ENCODE measurements at places on chromosomes 12 and 14.

GRCh38 chr12:125406131-125406530 is 340.9 kb downstream of the AACS start:
- DNase-seq = no peak

- no peak for DNase-seq
These were observed 20.2 kb downstream of the HEATR5A start for GRCh38 chr14:31400031-31400638.

- DNase-seq = peak; percentile 96
These were observed at the start of gene IRAK3 for GRCh38 chr12:66188584-66189485. TSS of gene IRAK3 (plus strand) at chr12:66189214. CDS start at chr12:66189300, 86 bp downstream.

- no peak for DNase-seq
These were observed 457.7 kb upstream of the SYT1 start for GRCh38 chr12:78406828-78407227.

DNA sequence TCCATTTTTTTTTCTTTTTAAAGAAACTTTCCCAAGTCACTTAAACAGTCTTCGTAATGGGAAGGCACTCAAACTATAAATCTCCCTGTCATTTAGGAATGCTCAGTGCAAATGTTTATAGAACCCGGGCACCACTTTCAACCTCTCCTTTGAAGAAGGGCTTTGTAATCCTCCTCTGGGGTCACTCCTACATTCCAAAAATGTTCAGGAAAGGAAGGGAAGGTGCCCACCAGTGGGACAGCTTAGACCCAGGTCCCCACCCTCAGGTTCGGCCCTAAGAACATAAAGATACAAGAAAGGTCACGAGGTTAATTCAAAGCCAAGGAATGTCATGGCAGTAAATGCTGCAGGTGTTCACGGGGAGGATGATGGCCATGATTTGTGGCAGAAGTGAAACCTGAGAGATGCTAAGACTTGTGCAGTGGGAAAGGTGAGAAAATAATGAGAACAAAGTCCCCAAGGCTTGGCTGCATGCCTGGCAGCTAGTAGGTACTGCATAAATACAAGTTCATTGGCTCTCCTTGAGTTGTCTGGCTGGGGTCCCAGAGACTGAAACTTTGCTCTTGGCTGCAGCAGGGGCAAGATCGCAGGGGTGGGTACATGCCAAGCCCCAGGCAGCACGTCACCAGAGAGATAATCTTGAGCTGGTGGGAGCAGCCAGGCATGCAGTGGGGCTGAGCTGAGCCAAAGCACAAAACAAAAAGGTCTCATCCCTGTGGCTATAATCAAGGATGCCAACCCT is 21.1 kb downstream of the KRT18 start:
- no peak for DNase-seq

DNA sequence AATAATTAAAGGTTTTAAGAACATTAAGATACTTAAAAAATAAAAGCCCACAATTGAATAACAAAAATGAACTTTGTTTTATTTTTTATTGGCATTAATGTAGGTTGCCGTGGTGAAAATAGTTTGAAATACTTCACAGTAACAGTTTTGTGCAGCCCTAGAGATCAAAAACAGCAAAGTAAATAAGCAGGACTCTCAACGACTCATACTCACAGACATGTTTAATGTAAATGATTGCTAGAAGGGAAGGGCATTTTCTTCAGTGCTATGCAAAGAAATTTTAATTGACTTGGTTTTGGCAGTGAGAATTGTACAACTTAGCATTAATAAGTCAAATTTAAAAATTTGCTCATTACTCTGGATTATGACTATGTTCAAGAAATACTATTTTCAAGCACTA is 16.0 kb downstream of the TRMT5 start:
- DNase-seq = no peak

GRCh38 chr14:70281939-70282338 is 77.5 kb downstream of the COX16 start:
- no peak for DNase-seq

DNA sequence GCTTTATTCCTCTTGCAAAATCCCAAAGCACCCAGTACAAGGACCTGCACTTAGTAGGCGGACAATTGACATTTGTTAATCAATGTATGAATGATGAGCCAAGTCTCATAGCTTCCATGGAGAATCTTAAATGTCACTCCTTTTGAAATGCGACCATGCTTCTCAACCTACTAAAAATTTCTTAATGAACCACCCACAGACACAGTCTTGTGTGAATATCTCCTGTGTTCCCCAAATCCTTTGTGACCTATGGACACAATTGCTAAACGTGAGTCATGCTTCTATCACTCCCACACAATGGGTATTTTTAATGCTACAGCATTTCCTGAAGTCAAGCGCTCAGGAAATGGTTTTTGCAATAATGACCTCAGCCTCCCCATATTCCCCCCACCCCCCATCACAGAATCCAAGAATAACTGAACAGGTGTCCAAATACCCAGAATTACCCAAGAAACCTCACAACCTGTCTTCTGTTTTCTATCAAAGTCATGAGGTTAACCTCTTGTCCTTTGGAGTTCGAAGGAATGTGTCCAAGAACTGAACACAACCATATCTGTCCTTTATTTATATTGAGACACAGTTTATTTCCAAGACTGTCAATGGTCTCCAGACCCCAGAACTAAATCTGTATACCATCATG is 163.6 kb upstream of the PLEKHG7 start:
- DNase-seq = no peak

DNA sequence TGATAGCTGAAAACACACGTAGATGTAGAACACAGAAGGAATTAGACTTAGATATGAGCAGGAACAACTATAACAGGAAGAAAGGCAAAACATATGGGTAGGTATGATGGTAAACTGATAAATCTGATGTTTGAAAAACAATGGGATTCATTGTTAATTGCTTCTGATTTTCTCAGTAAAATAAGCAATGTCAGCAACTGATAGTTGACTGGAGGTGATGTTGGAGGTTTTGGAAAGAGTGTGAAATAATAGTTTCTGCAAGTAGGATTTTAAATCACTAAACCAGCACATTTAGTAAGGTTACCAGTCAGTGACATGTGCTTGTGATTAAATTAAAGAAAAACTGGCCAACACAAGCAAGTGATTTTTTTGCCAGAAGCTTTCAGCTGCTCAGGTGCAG is 123.0 kb upstream of the CPNE8 start:
- no peak for DNase-seq

DNA sequence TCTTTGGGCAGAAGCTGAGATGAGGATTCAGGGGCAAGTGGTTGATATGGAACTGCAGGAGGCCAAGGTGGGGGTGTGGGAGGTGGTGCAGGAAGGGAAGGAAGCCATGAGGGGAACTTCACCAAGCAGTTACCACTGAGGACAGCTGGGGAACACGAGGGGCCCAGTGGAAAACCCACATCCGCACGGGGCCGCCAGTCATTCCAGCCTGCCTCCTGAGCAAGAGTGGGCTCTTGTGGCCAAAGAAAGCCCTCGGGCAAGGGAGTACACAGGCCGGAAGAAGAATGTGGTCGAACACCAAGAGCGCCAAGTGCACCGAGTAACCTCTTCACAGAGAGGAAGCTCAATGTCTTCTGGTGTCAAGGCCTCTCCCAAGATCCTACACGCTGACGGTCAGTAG is 252.2 kb upstream of the FOXN3 start:
- no peak for DNase-seq

DNA sequence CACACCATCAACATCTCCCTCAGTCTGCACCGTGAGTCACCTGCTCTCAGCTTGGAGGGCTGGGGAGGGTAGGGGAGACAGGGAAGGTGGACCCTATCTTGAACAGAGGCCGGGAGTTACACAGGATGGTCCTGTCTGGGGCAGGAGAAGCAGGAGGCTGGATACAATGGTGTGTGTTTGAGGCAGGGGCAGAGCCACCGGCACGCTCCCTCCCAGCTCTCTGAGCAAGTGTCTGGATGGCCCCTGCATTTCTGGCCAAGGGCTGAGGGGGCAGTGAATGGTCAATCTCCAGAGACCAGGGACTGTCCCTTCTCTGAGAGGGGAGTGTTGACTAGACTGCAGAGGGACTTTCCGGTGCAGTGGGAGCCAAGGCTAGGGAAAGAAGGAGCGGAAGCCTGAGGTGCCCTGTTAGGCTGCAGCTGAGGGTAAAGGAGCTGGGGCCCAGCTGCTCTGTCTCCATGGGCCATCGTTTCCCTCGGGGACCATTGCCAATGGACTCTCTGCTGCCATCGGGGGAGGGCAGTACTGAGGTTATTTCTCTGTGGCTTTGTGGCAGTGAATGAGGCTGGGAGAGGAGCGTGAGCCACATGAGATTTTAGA is 1.9 kb downstream of the LRP1-AS start:
- no peak for DNase-seq

DNA sequence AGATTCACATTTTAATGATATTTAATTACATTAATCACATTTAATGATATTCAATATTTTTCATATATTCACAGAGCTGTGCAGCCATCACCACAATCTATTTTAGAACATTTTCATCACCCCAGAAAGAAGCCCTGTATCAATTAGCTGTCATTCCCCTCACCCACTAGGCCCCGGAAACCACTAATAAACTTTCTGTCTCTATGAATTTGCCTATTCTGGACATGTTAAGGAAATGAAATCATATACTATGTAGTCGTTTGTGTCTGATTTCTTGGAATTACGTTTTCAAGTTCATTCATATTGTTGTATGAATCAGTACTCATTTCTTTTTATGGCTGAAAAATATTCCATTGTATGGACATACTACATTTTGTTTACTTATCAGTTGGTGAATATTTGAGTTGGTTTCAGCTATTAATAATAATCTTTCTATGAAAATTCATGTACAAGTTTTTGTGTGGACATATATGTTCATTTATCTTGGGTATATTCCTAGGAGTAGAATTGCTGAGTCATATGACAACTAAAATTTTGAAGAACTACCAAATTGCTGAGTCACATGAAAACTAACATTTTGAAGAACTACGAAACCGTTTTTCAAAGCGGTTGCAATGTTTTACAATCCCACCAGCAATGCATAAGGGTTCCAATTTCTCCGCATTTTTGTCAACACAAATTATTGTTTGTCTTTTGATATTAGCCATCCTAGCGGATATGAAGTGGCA is 11.7 kb upstream of the OTOGL start:
- DNase-seq = no peak

DNA sequence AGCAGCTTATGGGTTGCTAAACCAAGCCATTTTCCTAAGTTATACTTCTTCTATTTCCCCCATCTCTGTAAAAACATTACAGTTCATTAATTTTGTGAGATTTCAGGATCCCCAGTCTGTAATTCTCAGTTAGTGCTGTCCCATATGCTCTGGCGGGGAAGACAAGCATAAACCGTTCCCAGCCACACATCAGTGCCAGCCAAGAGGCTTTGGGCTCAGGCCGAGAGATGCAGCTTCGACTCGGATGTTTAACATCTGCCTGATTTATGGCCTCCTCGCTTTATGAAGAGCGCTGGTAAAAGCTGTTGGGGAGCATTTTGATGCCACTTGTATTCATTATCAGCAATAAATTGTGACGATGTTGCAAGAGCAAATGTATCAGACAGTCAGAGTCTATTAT is 349.1 kb upstream of the CCDC196 start:
- DNase-seq = no peak

GRCh38 chr12:14993537-14994266 is 20.9 kb downstream of the PDE6H start:
- no peak for DNase-seq

GRCh38 chr14:74546416-74546815 is 52.9 kb downstream of the ISCA2 start:
- DNase-seq = no peak

DNA sequence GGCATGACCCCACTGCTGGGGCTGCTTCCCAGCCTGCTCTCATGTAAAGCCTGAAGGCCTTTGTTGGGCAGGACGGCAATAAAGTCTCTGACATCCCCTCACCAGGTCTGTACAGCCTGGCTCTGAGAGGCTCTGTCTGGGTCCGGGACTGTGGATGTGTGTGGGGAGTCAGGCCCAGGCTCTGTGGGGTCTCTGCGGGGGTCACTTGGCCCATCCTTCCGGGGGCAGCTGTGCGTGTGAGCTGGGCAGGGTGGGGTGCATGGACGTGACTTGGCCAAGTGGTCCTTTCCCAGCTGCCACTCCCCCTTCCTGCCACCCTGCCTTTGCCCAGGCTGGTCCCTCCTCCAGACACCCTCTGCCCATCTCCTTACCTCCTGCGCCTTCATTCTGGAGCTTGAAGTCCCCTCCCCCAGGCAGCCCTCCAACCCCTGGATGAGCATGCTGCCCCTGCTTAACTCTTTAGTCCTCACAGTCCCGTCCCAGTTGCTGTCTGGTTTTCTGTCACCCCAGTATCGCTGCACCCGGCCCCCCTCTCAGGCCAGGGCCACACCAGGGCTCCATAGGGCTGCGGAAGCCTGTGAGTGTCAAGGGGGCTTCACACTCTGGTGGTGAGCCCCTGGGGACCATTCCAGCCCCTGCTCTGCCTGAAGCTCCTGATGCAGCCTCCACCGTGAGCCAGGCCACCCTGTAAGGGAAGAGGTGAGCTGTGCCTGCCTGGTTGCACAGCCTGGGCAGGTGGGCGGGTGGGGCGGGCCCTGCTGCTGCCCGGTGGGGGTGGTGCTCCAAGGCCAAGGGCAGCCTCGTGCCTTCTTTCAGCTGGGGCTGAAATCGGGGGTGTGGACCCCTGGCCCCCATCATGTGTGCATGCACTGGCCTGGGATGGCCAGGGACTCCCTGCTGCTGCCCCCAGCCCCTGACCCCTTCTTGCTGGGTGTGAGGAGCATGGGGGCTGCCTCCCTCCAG is 25.5 kb upstream of the KIF26A start:
- no peak for DNase-seq

DNA sequence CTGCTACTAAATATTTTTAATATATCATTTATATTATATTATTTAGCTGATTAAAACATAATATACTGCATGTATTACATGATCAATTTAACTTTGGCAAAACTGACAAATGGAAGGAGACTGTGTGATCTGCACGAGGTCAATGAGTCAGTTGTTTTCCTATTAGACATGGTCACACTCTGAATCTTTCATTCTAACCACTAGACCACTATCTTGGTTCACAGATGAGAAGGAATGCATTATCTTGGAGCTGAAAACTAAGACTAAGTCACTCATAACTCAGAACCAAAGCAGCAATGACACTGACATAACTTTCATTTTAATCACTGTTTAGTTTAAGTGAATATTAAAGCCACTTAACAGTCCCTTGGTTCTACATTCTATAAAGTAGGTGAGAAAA is 37.4 kb downstream of the GNPTAB start:
- DNase-seq = no peak

DNA sequence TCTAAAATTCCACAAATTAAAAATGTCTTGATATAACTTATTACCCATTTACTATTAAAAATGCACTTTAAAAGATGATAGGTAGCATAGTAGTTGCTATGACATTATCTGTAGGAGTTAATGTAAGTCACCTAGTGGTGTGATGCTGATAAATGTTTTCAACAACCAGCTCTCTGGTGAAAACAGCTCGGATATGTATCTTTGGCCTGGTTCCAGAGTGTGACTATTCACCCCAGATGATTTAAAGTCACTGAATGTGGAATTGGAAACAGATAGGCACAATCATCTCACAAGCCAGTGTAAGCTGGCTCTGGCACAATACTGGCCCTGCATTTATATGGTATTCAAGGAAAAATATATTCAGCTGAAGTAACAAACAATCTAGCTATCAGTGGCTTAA is 9.2 kb upstream of the CCDC196 start:
- no peak for DNase-seq

DNA sequence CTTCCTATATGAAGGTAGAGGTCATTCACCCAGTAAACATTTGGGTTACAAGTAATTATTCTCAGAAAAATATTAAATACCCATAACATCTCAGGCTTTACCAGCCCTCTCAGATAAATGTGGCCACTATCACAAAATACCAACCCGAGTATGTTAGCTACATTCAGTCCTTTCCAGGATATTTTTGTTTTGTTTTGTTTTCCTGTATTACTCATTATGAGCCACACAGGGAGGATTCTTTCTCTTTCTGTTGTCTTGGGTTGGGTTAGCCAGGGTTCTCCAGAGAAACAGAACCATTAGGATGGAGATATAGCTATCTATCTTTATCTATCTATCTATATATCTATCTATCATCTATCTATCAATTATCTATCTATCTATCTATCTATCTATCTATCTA is 947.6 kb upstream of the MDGA2 start:
- DNase-seq = no peak

Measured in esophagus muscularis mucosa (tissue), 4 donors.